ENCODE measurements at places on chromosomes 7 and 10. TPM values are rescaled to one million over a fixed set of nuclear protein-coding genes. Genes with fewer than 3 reads are reported as not detected.

DNA sequence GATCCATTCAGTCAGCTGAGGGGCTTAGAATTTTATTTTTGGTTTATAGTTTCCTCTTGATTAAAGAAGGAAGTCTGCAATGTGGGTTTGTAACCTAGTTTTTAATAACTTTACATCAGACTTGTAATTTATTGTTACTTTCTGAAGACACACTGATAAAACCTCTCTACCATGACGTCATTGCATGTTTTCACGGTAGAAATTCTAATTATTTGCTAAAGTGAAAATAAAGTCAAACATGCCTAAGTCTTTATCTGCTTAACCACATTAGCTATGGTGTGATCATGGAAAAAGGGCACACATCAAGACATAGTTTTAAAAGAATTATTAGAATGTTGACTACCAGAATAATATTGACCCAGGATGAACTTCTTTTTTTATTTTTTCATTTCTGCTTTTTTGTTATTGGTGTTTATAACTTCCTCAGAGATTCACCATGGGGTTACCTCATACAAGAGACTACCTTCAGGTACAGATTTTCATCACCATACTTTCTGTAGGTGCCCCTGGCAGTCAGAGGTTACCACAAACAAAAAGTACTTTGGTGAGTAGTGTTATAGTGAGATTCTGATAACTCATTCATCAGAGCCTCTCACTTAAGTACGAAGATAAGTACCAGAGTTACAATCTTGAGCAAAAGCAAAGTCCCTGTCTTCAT, 7.0 kb upstream of the PANK1 start:
- no peaks in the 10 kb centered on the region for H3K27me3 ChIP-seq
- no peak for DNase-seq
- no peak overlapping the region for H3K27ac ChIP-seq
- no peak overlapping the region for H3K4me3 ChIP-seq
- no peaks in the 10 kb centered on the region for H3K4me1 ChIP-seq

GRCh38 chr10:114603948-114604347, 54.1 kb downstream of the ABLIM1 start:
- no peak overlapping the region for H3K4me3 ChIP-seq
- no peaks in the 10 kb centered on the region for H3K36me3 ChIP-seq
- no peak overlapping the region for H3K27ac ChIP-seq
- no peaks in the 10 kb centered on the region for H3K4me1 ChIP-seq
- no peaks in the 10 kb centered on the region for H3K27me3 ChIP-seq

AMPH gene
- total RNA-seq: 3.6 TPM

HOXA9 gene
- total RNA-seq: under 0.01 TPM

GRCh38 chr10:108653531-108653930, 1269.8 kb downstream of the XPNPEP1 start:
- H3K27me3 ChIP-seq: no peaks in the 10 kb centered on the region
- no peaks in the 10 kb centered on the region for H3K36me3 ChIP-seq
- H3K4me3 ChIP-seq: no peak overlapping the region
- no peaks in the 10 kb centered on the region for H3K4me1 ChIP-seq
- H3K27ac ChIP-seq: no peak overlapping the region

DNA sequence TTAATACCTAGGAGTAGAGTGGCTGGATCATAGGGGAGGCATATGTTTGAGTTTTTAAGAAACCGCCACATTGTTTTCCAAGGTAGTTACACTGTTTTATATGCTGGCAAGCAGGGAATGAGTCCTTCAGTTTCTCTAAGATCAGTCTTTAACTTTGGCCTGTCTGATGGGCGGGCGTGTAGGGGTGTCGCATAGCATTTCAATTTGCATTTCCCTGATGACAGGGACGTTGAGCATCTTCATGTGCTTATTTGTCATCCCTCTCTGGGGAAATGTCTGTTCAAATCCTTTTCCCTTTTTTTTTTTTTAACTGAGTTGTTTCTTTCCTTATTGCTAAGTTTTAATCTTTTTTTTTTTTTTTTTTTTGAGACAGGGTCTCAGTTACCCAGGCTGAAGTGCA, 9.8 kb downstream of the MTG1 start:
- peaks cover 21% of the 10 kb centered on the region for H3K36me3 ChIP-seq
- H3K4me1 ChIP-seq: peaks cover 10% of the 10 kb centered on the region
- H3K4me3 ChIP-seq: no peak overlapping the region
- DNase-seq: no peak

DNA sequence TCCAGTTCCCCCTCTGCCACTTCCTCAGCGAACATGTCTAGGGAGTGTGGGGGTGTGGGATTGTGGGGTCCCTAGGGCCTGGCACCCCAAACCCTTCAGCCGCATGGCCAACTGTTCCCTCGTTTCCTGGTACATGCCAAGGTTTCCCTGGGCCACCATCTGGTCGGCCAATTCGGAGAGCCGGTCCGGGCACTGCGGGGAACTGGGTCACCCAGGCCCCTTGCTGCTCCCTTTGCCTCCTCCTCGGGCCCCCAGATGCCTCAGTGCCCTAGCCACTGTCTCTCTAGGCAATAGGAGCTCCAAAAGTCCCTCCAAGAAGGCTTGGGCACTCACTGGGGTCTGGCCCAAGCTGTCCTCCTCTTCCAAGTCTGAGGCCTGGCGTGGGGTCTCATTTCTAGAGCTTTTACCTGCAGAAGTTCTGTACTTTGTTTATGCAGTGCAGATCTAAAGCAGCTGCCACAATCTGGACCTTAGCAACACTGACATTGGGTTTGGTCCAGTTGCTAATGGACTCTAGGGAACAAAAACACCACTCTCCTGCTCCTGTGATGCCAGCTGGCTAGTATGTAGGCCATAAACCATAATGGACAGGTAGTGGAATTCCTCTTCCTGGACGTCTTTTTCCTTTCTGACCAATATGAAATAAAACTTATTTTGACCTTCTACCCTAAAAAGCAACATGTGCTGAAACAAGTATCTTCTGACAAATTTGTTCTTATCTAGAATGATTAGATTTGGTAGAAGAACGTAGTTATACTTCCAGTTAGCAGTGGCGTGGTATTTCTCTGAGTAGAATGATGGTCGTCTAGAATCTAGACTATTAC, 172.9 kb downstream of the LRRC4 start:
- no peaks in the 10 kb centered on the region for H3K36me3 ChIP-seq
- H3K27me3 ChIP-seq: no peaks in the 10 kb centered on the region
- H3K27ac ChIP-seq: no peak overlapping the region
- H3K4me3 ChIP-seq: no peak overlapping the region
- DNase-seq: no peak

- H3K4me3 ChIP-seq: no peak overlapping the region
- H3K27me3 ChIP-seq: no peaks in the 10 kb centered on the region
- DNase-seq: no peak
- H3K4me1 ChIP-seq: no peaks in the 10 kb centered on the region
- no peaks in the 10 kb centered on the region for H3K36me3 ChIP-seq
- H3K27ac ChIP-seq: no peak overlapping the region
Observed at GRCh38 chr7:24498439-24498838, 74.8 kb upstream of the PALS2 start.

RADIL gene
- total RNA-seq: 0.33 TPM

DNA sequence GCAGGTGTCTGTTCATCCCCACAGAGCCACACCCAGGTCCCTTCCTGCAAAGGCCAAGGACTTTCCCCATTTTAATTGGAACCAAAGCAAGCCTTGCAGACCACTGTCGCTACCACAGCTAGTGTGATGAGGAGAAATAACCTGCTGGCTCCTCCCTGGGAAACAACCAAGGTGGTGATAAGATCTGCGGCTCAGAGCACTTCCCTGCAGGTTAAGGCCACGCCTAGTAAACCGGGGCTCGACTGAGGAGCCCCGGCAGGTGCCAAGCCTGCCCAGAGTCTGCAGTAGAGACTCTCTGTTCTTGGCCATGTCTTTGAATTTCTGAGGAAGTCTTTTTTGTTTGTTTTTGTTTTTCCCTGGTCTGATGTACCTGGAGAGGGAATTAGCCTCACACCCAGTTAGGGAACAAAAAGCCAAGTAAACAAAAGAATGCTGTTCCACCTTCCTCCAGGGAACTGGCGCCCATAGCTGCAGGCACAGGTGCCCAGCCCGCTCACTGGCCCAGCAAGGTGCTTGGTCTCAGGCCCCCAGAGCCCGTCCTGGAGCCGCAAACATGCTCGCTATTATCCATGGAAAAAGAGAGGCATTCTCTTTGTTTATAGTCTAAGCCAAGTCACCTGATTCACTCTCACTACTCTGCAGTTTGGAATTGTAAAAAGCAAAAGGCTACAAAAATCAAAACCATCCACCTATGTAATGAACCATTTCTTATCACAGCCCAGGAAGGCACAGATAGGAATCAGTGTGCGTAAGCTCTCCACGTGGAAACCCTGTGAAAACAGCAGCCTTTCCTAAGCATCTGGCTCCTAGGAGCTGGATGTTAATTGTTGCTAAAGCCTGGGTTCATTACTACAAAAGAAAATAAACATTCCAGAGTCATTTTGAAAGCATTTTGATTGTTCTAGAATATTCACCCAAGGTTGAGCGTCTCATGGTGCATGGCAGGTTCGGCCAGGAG, 2.7 kb downstream of the GPR146 start:
- no peak overlapping the region for H3K4me3 ChIP-seq
- H3K27me3 ChIP-seq: no peaks in the 10 kb centered on the region
- H3K4me1 ChIP-seq: peaks cover 3% of the 10 kb centered on the region
- H3K36me3 ChIP-seq: no peaks in the 10 kb centered on the region
- H3K27ac ChIP-seq: no peak overlapping the region

PNLIPRP1 gene
- total RNA-seq: not detected

DNA sequence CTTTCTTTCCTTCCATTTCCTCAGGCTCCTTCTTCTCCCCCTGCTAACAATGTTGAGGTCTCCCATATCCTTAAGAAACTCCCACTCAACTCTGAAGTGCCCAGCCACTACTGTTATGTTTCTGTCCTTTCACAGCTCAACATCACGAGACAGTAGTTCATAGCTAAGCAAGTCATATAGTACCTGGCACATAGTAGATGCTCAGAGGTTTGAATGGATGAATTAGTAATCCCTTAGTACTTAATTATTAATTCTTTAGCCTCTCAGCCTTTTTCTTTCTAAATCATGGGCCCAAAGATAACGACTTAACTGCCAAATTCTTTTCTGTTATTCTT, 22.6 kb downstream of the CSGALNACT2 start:
- H3K4me1 ChIP-seq: peaks cover 3% of the 10 kb centered on the region
- no peak overlapping the region for H3K4me3 ChIP-seq
- H3K27ac ChIP-seq: peak overlapping the region; percentile 53
- DNase-seq: no peak

- no peaks in the 10 kb centered on the region for H3K4me1 ChIP-seq
- H3K27ac ChIP-seq: no peak overlapping the region
- no peak overlapping the region for H3K4me3 ChIP-seq
- no peaks in the 10 kb centered on the region for H3K27me3 ChIP-seq
Observed at GRCh38 chr7:45053401-45053800, 35.4 kb downstream of the NACAD start.

DNA sequence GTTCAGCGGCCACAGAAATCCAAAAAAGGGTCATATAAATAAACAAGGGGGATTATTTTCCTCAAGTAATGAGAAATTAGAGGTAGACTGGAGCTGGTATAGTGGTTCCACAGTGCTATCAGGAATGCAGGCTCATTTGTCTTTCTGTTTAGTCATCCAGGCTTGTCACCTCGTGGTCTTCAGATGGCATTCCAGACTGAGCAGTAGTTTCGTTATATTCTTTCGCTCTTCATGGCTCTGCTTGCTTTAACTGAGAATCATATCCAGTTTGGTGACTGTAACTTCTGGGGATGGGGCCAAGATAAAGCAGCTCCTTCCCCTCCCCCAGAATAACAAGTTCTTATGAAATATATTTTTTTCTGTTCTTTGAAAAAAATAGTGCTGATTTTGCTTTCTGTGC, 9.5 kb downstream of the ANKIB1 start:
- peak overlapping the region; percentile 13 for H3K27ac ChIP-seq
- no peaks in the 10 kb centered on the region for H3K36me3 ChIP-seq
- H3K27me3 ChIP-seq: no peaks in the 10 kb centered on the region
- no peak overlapping the region for H3K4me3 ChIP-seq
- DNase-seq: peak; percentile 97

DNA sequence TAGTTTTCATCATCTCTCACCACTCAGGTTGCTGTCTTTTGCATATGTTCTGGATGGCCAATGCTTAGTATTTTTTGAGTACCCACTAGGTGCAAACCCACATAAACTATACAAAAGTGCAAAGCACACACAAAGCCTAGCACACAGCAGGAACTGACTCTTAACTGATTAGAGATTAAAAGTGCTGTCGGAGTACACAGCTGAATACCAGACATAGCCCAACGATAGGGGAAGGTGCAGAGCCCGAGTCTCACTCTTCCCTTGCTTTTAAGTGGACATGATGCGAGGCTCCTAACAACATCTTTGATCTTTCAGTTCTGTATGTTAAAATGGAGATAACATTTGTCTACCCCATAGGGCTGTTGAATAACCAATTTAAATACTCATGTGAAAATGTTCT, 90.8 kb downstream of the DPY19L1 start:
- no peak overlapping the region for H3K27ac ChIP-seq
- no peak for DNase-seq
- no peaks in the 10 kb centered on the region for H3K4me1 ChIP-seq
- no peaks in the 10 kb centered on the region for H3K36me3 ChIP-seq
- H3K4me3 ChIP-seq: no peak overlapping the region

GRCh38 chr7:78576236-78576635, 777.7 kb downstream of the PHTF2 start:
- H3K4me3 ChIP-seq: no peak overlapping the region
- H3K27ac ChIP-seq: no peak overlapping the region
- H3K27me3 ChIP-seq: no peaks in the 10 kb centered on the region
- H3K36me3 ChIP-seq: no peaks in the 10 kb centered on the region
- no peaks in the 10 kb centered on the region for H3K4me1 ChIP-seq

DNA sequence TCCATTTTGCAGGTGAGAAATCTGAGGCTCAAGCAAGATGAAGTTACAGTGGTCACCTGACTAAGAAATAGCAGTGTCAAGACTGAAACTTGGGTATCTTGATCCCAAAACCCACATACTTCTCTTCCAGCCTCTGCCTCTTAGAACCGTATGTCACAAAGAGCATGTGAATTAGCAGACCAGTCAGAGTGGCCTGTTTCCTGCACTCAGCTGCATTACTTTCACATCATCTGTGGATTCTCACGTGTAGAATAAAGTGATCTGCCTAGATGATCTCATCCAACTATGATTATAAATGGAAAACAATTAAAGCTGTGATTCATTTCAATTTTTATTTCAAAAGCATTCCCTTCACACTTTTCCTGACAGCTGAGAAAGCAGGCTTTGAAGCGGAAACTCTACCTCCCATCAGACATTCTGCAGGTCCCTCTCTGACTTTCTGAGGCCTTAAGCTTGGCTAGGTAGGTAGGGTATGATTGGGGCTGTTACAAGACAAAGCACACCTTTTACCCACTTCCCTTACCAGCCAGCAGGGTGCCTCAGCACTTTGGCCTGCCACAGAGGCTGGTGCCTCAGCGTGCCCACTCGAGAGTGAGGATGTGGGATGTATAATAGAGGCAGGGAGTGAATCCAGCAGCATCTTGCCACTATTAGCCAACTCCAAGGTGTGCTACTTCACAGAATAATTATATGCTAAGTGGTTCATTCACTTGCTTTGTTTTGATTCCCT, 70.2 kb upstream of the PDE1C start:
- no peaks in the 10 kb centered on the region for H3K27me3 ChIP-seq
- peaks cover 6% of the 10 kb centered on the region for H3K4me1 ChIP-seq
- no peak for DNase-seq
- H3K36me3 ChIP-seq: no peaks in the 10 kb centered on the region
- no peak overlapping the region for H3K27ac ChIP-seq

- DNase-seq: no peak
- H3K27me3 ChIP-seq: no peaks in the 10 kb centered on the region
- H3K27ac ChIP-seq: no peak overlapping the region
- H3K4me1 ChIP-seq: no peaks in the 10 kb centered on the region
Observed at GRCh38 chr10:48990226-48990625, 50.6 kb upstream of the LRRC18 start.
